ENCODE measurements at places on chromosomes 3 and 15. TPM values are rescaled to one million over a fixed set of nuclear protein-coding genes. Genes with fewer than 3 reads are reported as not detected.

The RNF111 gene
- total RNA-seq: 22.0 TPM

The CEP19 gene
- 2.2 TPM for total RNA-seq

The WDR93 gene
- not detected for total RNA-seq

- no peaks in the 10 kb centered on the region for H3K27me3 ChIP-seq
- no peaks in the 10 kb centered on the region for H3K36me3 ChIP-seq
- DNase-seq: peak; percentile 37
- no peak overlapping the region for H3K27ac ChIP-seq
Observed at GRCh38 chr15:69380100-69380725, 33.9 kb upstream of the KIF23 start.

- no peak for DNase-seq
- H3K4me3 ChIP-seq: no peak overlapping the region
- H3K27ac ChIP-seq: no peak overlapping the region
- H3K36me3 ChIP-seq: no peaks in the 10 kb centered on the region
- peaks cover 2% of the 10 kb centered on the region for H3K4me1 ChIP-seq
Observed at GRCh38 chr15:83248151-83249029, 36.1 kb downstream of the BNC1 start.

- DNase-seq: no peak
- H3K4me3 ChIP-seq: no peak overlapping the region
Observed at GRCh38 chr3:193556841-193557240, 2.1 kb upstream of the ATP13A4 start.

The CDCP1 gene
- total RNA-seq: 1.2 TPM

GRCh38 chr15:95416576-95416975 lies 913.9 kb upstream of the NR2F2 start:
- H3K4me3 ChIP-seq: no peak overlapping the region
- no peak overlapping the region for H3K27ac ChIP-seq
- peaks cover 6% of the 10 kb centered on the region for H3K4me1 ChIP-seq

The MYL3 gene
- total RNA-seq: 1.5 TPM

- H3K4me3 ChIP-seq: no peak overlapping the region
- DNase-seq: no peak
- H3K27me3 ChIP-seq: no peaks in the 10 kb centered on the region
- no peaks in the 10 kb centered on the region for H3K4me1 ChIP-seq
- H3K27ac ChIP-seq: no peak overlapping the region
- no peaks in the 10 kb centered on the region for H3K36me3 ChIP-seq
Observed at GRCh38 chr3:59277816-59278215, 228.0 kb upstream of the CFAP20DC start.

DNA sequence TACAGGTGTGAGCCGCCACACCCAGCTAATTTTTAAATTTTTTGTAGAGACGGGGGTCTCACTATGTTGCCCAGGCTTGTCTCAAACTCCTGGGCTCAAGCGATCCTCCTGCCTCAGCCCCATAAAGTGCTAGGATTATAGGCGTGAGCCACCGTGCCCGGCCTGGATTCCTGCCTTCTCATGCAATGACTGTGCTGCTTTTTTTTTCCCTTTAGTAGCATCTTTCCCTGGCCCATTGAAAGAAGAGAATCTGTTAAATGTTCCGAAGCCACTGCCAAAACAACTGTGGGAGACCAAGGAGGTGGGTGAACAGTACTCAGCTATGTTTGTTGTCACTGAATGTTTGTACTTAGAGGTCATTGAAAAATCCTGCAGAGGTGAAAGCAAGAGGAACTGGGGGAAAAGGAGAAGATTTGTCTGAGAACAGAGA lies 88.0 kb downstream of the CRTC3 start:
- DNase-seq: no peak
- no peaks in the 10 kb centered on the region for H3K27me3 ChIP-seq
- H3K36me3 ChIP-seq: no peaks in the 10 kb centered on the region
- H3K4me3 ChIP-seq: no peak overlapping the region
- H3K4me1 ChIP-seq: no peaks in the 10 kb centered on the region
- H3K27ac ChIP-seq: peak overlapping the region; percentile 41

The PPIP5K1 gene
- 8.3 TPM for total RNA-seq

DNA sequence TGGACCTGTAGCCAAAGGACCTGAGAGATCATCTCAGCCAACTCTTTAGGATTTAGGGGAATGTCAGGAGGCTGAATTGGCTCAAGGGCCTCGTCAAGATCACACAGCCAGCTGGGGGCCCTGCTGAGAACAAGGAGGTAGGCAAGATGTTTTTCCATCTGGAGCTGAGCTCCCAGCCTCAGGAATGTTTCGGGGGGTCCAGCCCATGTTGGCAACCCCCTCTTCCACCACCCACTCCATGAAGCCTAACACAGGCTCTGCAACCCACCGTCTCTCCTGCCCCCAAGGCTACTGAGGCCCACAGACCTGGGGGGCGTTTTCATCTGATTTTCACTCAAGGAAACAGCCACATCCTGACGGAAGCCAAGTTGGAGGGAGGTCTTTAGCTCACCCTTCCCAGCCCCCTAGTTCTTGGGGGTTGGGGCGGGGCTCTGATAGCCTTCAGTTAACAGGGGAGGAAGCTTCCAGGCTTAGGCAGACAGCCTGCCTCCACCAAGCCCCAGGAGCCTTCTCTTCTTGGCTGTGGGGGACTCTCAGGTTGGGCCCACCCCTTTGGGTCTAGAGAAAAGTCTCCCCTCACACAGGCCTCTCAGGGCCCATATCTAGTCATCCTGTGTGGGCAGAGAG lies 48.8 kb downstream of the EPHB3 start:
- H3K27me3 ChIP-seq: no peaks in the 10 kb centered on the region
- H3K4me1 ChIP-seq: no peaks in the 10 kb centered on the region
- DNase-seq: peak; percentile 59
- no peak overlapping the region for H3K4me3 ChIP-seq
- no peak overlapping the region for H3K27ac ChIP-seq

DNA sequence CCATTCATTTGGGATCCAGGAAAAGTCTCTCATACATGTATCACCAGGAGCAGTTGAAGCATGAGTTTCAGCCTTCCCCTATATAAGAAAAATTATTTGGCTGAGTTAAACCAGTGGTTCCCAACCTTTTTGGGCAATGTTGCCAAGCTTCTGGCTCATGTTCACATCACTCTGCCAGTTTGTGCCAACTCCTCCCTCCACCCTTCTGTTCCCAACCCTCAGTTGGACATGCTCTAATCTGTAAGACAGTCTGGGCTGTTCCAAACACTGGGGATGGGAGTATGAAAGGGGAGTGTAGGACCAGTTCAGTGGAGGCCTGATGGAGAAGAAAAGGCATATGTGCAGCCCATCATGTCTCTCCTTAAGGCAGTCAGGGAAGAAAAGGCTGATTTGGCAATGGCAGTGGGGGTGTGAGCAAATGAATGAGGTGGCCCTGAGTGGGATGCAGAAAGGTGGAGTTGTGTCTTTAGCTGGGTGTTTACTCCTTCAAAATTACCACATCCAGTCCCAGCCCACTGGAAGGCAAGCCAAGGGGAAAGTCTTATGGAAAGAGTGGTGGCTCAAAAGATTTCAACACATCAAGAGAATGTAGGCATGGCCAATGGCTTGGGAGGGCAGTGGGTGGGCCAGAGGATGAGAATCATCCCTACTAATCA lies 32.0 kb upstream of the PRICKLE2 start:
- no peak overlapping the region for H3K4me3 ChIP-seq
- no peak for DNase-seq
- no peak overlapping the region for H3K27ac ChIP-seq
- peaks cover 92% of the 10 kb centered on the region for H3K4me1 ChIP-seq
- H3K36me3 ChIP-seq: no peaks in the 10 kb centered on the region

GRCh38 chr15:76339305-76340197 lies 3.0 kb downstream of the ISL2 start:
- H3K27ac ChIP-seq: peak overlapping the region; percentile 53
- H3K4me1 ChIP-seq: peaks cover 55% of the 10 kb centered on the region
- H3K4me3 ChIP-seq: peak overlapping the region; percentile 20
- H3K36me3 ChIP-seq: no peaks in the 10 kb centered on the region

DNA sequence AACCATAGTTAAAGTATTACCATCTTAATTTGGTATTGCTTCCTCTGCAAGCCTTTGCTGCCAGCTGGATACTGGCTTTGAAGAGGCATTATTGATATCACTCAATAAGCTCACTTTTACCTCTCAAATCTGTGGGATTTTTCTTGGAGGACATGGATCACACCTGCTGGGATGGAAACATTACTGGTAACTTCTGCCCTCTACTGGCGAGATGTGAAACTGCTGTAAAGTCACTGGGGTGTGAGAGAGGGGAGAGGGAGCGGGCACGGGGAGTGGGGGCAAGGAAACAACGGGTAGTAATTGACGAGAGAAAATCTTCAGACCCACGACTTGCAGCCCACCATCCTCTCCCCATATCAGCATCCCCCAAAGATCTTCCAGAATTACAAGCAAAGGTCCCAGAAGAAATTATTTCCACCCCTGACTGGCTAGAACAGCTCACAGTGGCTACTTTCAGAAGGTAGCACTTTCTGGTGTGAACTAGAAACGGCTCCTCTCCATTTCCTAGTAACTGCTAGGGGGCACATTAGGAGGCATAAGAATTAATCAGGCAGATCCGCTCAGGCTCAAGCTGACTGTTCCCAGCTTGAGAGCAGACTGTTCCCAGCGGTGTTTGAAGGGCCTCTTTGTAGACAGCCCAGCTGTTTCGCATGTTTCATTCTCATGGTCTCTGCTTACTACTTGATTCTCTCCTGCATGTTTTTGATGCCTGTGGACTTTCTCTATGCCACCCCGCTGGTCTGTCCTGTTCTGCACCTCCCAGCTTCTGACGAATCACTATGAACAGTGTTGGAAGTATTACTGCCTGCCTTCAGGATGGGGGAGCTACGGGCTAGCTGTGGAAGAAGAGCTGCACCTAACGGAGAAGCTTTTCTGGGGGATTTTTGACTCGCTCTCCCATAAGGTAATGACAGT lies 230.4 kb upstream of the CHRM5 start:
- no peaks in the 10 kb centered on the region for H3K4me1 ChIP-seq
- no peak overlapping the region for H3K4me3 ChIP-seq

The CTXN2 gene
- total RNA-seq: 0.27 TPM

- H3K27ac ChIP-seq: no peak overlapping the region
- no peak for DNase-seq
- H3K36me3 ChIP-seq: no peaks in the 10 kb centered on the region
- no peaks in the 10 kb centered on the region for H3K27me3 ChIP-seq
- H3K4me3 ChIP-seq: no peak overlapping the region
- no peaks in the 10 kb centered on the region for H3K4me1 ChIP-seq
Observed at GRCh38 chr3:128592864-128593263, 57.8 kb downstream of the RPN1 start.

All from sigmoid colon (tissue), 7 donors.